Astrocyte (in vitro differentiated cells and primary cell): ENCODE measurements at places on chromosomes 12 and 14. TPM values are rescaled to one million over a fixed set of nuclear protein-coding genes. Genes with fewer than 3 reads are reported as not detected.

The OTX2 gene
- total RNA-seq: 2.3 and 8.2 TPM in 2 replicates

DNA sequence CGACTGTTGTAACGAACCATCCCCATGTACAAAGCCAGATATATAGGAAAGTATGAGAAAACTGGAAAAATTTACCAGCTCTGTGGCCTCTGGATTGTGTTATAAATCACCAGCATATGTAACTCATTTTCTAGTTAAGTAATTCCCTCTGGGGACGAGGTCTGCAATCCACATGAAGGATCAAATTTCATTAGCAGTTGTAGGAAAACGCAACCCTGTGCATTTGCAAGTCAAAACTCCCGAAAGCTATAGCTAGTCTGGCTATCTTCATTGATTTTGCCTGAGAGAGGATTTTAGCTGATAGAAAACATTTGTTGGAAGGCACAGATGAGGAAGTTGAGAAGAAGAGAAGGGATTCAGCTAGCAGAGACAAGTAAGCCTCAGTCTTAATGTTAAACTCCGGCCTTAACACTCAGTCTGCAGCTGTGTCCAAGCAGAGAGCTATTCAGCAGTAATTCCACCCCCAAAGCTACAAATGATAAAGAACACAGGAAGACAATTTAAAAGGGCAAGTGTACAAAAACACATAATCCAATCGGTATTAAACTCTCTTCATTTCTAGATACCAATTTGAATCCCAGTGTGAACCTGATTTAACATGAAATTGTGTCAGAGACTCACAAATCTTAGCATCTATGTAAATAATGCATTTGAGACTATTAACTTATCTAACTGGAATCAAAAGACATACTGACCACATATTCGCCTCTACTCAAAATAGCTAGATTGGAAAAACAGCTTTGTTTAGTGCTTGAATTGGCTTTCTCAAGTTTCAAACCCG lies 54.2 kb upstream of the CERS5 start:
- peaks cover 17% of the 10 kb centered on the region for H3K36me3 ChIP-seq
- no peaks in the 10 kb centered on the region for H3K27me3 ChIP-seq
- peaks cover 29% of the 10 kb centered on the region for H3K4me1 ChIP-seq
- H3K27ac ChIP-seq: peak overlapping the region; percentile 88
- H3K4me3 ChIP-seq: peak overlapping the region; percentile 95
- peak; percentile 83 for DNase-seq

GRCh38 chr14:106848330-106849121 lies 1322.1 kb downstream of the TMEM121 start:
- H3K4me1 ChIP-seq: no peaks in the 10 kb centered on the region
- DNase-seq: no peak
- no peaks in the 10 kb centered on the region for H3K27me3 ChIP-seq
- H3K36me3 ChIP-seq: no peaks in the 10 kb centered on the region

DNA sequence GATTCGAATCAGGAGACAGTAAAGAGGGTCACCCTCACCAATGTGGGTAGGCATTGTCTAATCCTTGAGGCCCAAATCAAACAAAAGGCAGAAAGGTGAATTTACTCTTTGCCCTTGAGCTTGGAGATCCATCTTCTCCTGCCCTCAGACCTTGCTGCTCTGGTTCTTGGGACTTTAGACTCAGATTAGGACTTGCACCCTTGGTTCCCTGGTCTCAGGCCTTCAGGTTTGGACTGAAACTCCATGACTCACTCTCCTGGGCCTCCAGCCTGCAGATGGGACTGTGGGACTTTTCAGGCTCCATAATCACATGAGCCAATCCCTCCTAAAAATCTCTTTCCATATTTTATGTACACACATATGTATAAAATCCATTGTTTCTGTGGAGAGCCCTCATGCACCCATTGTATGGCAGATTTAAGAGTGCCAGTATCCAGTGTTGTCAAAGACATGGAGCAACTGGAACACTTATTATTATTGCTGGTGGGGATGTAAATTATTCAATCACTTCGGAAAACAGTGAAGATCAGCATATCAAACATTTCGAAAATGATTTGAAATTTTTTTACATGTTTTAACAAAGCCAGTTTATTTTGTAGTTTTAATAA lies 48.7 kb downstream of the EID3 start:
- no peak overlapping the region for H3K27ac ChIP-seq
- peak; percentile 36 for DNase-seq
- H3K27me3 ChIP-seq: no peaks in the 10 kb centered on the region
- H3K4me1 ChIP-seq: no peaks in the 10 kb centered on the region
- H3K4me3 ChIP-seq: no peak overlapping the region

DNA sequence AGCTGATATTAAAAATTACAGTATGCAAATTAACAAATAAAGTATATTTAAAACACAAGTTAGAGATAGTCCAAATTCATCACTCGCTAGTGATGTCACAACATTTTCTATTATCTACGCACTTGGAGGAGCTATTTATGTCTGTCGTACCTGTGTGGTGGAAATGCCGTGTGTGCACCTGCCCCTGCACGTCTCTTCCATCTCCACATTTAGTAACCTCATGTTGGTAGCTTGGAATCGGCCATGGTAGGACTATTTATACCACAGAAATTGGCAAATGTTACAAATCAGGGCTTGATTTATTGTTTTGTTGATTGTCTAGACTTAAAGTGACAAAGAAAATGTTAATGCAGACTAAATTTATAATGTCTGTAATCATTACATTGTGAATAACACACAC lies 62.6 kb upstream of the NTF3 start:
- H3K36me3 ChIP-seq: no peaks in the 10 kb centered on the region
- no peaks in the 10 kb centered on the region for H3K27me3 ChIP-seq
- H3K4me3 ChIP-seq: no peak overlapping the region
- H3K27ac ChIP-seq: no peak overlapping the region
